CD4-positive, alpha-beta T cell treated with Interleukin-4 for 1 hour (primary cell): ENCODE measurements at places on chromosomes 4 and X.

- DNase-seq = no peak
Measured at GRCh38 chr4:53785996-53786395, 194.7 kb upstream of the LNX1 start.

- DNase-seq = no peak
Measured at GRCh38 chrX:39676434-39676833, 421.3 kb downstream of the BCOR start.

DNA sequence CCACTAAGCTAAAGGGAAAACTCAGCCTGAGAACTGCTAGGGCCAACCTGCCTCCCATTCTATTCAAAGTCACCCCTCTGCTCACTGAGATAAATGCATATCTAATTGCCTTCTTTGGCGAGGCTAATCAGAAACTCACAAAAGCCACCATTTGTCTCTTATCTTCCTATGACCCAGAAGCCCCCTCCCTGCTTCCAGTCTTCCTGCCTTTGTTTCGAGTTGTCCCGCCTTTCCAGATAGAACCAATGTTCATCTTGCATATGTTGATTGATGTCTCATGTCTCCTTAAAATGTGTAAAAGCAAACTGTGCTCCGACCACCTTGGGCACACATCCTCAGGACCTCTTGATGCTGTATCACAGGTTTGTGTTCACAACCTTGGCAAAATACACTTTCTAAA, 459.8 kb downstream of the FSTL5 start:
- no peak for DNase-seq

DNA sequence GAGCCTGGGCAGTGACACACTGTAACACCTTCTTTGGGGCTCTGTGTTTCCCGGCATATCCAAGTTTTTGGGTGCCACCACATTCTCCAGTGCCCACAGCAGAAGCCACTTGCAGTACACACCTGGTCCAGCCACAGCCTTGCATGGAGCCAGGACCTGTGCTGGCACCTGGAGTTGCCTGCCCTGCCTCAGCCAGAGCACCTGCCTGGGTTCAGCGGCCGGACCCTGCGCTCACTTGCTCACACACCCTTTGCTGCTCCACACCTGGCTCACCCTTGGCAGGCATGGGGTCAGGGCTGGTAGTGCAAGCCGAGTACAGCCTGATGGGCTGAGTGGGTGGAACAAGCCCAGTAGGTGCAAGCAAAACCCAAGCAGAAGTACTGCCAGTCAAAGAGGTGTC, 1511.1 kb downstream of the TECRL start:
- DNase-seq = no peak

- no peak for DNase-seq
Measured at GRCh38 chr4:62622089-62622488, 1422.0 kb downstream of the ADGRL3 start.

DNA sequence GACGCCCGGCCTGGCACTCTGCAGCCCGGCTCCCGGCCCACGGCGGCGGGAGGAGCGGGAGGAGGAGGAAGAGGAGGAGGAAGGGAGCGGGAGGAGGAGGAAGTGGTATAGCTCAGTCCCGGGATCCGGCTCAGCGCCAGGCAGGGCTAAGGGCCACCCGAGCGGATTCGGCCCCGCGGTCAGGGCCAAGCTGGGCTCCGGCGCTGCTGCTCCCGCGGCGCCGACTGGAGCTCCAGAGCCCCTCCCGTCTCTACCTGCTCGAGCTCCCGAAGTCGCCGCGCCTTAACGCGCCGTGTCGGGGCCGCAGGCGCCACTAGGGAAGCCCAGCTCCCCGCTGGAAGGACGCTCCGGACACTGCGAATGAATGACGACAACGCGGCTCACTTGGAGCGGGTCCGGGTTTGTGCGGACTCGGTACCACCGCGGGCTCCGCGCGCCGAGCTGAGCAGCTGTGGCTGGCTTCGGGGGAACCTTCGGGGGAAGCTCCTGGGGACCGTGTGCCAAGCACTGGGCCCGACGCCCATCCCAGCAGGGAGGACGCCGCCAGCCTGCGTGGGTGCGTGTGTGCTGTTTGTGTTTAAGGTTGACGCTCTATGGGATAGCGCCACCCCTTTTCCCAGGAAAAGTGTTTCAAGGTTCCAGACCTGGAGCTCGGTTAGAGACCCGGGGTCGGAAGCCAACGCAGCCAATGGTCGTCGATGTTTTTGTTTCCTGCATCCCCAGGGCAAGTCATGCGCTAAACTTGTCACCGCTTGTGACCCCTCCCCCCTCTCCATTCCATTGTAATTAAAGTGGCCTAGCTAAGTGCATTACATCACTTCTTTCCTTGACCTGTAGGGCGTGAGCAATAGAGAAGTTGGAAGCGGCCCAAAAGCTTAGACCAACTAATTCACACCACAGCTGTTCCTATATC, at the start of gene TBC1D9:
Gene TBC1D9, minus strand, starts transcription at position 67 of the 913 bp plus-strand sequence. CDS start 340 bp downstream, outside the sequence.
- DNase-seq = peak; percentile 83

DNA sequence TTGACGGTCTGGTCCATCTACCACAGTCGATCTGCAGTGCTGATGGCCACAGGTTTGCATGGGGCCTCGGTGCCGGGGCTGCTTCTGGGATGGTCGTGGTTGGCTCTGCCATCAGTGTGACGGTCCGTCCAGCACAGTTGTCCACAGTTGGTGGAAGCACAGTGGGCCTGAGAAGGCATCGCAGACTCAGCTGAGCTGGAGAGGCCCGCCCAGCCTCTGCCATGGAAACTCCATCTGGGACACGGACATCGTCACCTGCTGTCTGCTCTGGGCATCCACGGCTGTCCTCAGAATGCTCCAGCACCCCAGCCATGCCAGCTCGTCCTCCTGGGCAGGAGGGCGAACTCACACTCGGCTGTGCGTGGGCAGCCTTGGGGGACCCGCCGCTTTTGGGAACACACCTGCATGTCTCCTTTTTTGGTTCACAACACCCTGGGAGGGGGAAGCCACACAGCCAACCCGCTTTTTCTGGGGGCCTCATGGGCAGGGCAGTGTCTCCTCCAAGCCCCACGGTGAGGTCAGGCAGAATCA, 33.0 kb downstream of the ABLIM2 start:
- no peak for DNase-seq
